Dermis lymphatic vessel endothelial cell (primary cell): ENCODE measurements at places on chromosomes 1 and 21. TPM values are rescaled to one million over a fixed set of nuclear protein-coding genes. Genes with fewer than 3 reads are reported as not detected.

Gene AMY2B
- total RNA-seq = 1.1 and 2.9 TPM in 2 replicates

Gene RGS18
- total RNA-seq = not detected in 2 replicates

Gene PDZK1IP1
- total RNA-seq = 0.26 TPM in 1 of 2 replicates, not detected in the other

Gene RGSL1
- total RNA-seq = not detected in 2 replicates

Gene IFT25
- 15.1 and 18.0 TPM in 2 replicates for total RNA-seq
